HS-5 (cell line): ENCODE measurements at places on chromosomes 6 and 20.

DNA sequence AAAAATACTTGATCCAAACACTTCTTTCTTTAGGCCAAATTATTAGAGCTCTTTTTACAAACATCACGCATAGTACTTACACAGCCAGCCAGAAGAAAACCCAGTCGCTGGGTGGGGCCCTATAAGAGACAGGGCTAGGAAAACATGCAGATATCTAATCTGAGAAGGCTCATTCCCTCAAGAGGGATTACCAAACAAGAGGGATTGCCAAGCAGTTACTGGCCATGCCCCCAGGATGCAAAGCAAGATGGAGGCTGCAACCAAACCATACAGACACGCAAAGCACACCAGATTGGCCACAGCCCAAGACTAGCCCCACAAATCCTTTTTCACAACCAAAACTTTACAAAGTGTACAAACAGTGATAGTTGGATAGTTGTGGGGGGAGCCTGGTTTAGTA lies 1235.4 kb upstream of the GJE1 start:
- no peak for DNase-seq

GRCh38 chr20:40855269-40855668 lies 166.2 kb upstream of the MAFB start:
- DNase-seq = no peak

- DNase-seq = no peak
These were observed 395 bp downstream of the NELFE start for GRCh38 chr6:31958412-31958740.

- DNase-seq = no peak
These were observed 96.3 kb downstream of the LYRM2 start for GRCh38 chr6:89542081-89542857.

DNA sequence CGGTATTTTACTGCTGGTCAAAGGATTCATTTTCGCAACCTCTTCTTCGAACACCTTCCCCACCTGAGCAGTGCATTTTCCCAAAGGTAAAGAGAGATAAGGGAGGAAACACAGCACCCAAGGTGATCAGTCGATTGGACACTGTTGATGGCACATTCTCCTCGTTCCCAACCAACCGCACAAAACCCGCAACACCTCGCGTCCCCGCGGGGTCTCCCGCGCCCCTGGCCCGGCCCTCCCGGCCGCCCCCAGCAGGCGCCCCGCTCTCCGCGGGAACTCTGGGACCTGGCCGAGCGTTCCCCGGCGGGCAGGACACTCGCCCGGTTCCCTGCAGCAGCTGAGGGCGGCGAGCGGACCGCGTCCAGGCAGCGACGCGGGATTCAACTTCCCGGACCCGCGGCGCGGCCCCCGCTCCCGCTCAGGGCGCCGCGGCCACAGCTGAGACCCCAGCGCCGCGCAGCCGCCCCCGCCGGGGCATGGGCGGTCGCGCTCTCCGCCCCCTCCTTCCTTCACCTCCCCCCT lies 506 bp downstream of the RGS17 start:
- DNase-seq = no peak

DNA sequence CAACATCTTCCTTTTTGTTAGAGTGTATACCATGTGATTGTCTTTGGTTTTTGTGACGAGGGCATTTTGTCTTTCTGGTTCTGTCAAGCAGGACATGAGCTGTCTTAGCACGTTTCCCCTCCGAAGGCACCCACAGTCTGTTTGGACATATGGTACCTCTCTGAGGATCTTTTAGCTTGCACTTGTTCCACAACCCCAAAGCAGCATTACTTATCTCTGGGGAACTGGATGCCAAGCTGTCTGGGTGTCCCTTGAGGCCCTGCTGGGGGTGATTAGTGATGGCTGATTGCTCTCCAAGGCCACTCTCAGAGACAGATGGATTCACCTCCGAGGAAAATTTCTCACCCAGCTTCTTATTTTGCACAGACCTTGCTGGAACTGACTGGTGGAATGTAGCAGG lies 445.0 kb upstream of the CHD6 start:
- DNase-seq = no peak

DNA sequence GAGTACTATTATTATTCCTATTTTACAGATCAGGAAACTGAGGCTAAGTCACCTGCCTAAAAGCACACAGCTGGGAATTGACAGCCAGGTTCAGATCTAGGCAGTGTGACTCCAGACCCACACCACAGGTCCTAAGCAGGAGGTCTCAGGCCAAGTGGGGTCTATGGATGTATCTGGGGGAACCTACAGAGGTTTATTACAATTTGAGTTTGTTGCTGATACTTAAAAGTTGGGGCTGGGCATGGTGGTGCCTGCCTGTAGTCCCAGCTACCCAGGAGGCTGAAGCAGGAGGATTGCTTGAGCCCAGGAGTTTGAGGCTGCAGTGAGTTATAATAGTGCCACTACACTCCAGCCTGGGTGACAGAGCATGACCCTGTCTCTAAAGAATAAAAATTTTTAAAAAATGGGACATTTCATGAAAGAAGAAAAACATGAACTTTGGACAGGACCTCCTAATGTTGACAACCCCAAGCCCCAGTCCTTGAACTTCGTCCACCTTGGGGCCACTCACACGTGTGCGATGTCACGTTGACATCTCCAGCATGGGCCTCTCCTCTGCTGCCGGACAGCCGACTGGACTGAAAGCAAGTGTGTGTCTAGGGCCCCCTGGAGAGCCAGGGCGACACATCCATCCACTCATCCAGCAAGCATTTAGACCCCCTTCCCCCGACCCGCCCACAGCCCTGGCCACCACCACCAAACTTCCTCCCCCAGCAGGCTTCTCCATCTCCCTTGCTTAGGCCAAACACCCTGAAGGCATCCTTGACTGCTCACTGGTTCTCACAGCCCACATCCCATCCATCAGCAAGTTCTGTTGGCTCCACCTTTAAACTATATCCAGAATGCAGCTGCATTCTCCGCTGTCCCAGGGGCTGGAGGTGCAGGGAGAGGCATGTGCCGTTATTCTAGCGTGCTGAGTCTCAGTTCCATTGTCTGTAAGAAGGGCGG lies 40.0 kb downstream of the NOL4L start:
- DNase-seq = peak; percentile 4

DNA sequence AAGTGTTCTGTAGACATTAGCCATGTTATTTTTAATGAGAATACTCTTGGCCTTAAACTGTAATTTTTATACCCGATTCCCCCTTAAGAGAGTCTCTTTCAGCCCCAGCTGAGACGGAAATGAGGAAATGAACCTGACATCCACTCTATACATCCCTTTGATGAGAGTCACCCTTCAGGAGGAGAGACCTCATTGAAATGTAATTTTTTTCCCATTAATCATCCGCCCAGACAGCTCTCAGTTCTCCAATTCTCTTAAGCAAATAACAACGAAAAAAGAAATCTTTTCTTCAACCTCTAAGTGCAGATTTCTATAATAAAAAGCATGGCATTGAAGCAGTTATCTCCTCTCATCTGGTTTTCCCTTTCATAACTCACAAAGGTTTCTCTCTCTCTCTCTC lies 243.8 kb upstream of the PMEPA1 start:
- DNase-seq = peak; percentile 9

GRCh38 chr20:58472273-58473018 lies 42.8 kb downstream of the APCDD1L start:
- DNase-seq = no peak

- DNase-seq = no peak
These were observed 249.5 kb downstream of the ADGRG6 start for GRCh38 chr6:142551274-142551811.

DNA sequence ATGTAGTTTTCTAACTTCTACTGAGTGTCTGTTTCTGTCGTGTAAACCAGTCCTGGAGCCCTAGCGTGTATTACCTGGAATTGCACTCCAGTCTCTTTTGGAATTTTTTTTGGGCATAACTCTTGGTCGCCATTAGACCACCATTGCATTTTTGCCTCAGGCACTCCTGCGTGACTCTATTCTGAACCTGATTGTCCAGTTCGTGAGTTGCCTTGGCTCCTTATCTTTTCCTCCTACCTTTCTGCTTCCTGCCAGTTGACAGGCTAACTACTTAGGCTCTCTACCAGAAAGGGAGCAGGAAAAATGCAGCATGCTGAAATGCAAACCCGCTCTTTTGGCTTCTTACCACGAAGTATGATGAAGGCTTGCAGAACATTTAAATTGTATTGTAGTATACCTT lies 490.9 kb upstream of the SOX4 start:
- no peak for DNase-seq

DNA sequence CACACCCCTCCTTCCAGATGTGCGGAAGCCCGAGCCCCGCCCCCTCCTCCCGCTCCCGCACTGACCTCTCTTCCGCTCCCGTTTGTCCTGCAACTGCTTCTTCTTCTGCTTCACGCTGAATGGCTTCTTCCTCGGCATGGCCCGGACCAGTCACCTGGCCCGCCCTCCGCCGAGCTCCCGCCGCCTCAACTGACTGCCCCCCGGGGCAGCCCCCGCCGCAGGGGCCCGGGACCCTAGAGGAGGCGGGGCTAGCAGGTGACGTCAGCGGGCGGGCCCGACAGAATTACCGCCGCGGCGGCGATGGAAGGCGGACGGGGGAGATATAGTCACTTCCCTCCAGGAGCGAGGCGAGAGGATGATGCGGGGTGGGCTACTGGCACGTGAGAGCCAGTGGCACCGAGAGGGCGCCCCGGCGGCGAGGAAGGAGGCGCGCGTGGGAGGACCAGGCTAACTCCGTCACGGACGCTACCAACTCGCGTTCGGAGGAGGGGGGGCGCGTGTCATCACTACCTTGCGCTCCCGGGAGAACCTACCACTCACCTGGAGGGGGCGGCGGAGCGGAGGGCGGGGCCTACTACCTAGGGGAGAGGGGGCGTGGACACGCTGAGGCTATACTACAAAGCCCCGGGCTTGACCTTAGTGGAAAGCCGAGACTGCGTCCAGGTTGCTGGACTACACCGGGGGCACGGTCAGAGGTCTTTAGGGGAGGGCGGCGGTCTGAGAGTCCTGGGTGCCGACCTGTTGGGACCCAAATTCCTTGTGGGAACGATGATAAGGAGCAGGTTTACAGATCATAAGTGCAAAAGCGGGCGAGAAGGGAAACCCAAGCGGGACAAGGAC lies at the start of gene GNL1:
TSS of gene GNL1 (minus strand) at position 424 of the 840 bp plus-strand sequence. CDS start at position 138, 286 bp downstream.
- DNase-seq = peak; percentile 64

DNA sequence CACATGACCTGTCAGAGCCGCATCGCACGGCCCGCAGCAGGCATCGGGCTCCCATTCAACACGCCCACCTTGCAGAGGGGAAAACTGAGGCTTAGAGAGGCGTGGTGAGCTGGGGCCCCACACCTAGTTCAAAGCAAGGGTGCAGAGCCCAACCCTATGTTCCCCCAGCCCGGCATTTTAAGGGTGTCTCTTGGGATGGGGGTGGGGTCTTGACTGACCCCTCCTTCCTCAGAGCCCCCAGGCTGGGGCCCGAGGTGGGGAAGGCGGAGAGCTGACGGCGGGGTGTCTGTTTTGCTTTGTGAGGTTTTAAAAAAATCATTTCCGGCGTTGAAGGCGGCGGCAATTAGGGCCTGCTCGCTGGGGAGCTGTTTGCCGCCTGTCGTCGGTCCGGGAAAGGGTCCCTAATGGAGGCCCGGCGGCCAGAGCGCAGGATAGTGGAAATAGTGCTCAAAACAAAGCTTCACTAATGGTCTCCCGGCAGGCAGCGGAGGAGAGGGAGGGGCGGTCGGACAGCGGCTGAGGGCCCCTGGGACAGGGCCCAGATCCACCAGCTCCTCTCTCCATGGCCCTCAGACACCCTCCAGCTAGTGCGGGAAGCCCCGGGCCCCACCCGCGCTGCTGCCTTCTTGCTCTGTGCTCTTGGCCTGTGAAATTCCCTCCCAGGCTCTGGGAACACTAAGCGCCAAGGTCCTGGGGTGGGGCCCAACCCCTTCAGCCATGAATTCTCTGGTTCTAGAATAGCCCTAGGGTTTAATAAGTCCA lies 11.9 kb downstream of the VSTM2L start:
- DNase-seq = no peak

GRCh38 chr6:111952821-111953540 lies 79.7 kb upstream of the FYN start:
- no peak for DNase-seq

- DNase-seq = no peak
These were observed 3.8 kb downstream of the MTCL3 start for GRCh38 chr6:127515234-127515793.

DNA sequence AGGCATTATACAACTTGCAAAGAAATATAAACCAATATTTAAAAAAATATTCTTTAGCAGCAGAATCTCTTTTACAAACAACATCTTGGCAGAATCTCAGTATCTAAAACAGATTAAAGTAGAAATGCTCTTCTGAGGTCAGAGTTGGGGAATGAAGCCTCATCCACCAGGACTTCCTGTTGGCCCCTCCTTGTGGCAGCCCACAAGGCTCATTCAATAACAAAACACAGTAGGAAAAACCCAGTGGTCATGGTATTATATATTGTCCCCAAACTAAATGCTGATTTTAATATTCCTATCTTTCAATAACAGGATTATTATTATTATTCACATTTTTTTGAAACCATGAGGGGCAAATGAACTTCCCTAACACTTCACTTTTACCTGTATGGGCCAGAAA lies 368.6 kb downstream of the BTBD9 start:
- no peak for DNase-seq

- DNase-seq = no peak
These were observed 204.0 kb downstream of the PTPRK start for GRCh38 chr6:128316258-128316929.

- no peak for DNase-seq
These were observed 4.0 kb downstream of the SNX5 start for GRCh38 chr20:17964632-17965031.

- no peak for DNase-seq
These were observed 45.7 kb downstream of the HBS1L start for GRCh38 chr6:135008941-135009290.

- no peak for DNase-seq
These were observed 91.7 kb downstream of the RNF182 start for GRCh38 chr6:14016432-14016831.

DNA sequence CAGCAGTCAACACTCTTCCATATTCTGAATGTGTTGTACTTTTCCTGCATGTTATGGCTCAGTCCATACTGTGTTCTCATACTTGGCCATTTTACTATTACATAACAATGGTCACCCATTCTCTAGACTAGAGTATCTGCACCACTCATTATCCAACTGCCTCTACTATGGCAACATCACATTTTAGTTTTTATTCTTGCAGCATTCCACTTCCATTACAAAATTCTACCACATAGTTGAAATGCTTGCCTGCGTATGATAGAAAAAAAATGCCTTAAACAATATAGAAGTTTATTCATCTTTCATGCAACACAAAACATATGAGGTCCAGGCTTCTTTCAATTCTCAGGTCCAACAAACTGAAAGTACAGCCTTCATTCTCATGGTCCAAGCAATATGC lies 128.0 kb downstream of the TENT5A start:
- DNase-seq = no peak

GRCh38 chr6:1820714-1821113 lies 211.0 kb downstream of the FOXC1 start:
- no peak for DNase-seq

- no peak for DNase-seq
These were observed 1.2 kb upstream of the PHACTR3 start for GRCh38 chr20:59603176-59603575.

GRCh38 chr6:112245511-112246203 lies 8.7 kb downstream of the LAMA4 start:
- DNase-seq = no peak

DNA sequence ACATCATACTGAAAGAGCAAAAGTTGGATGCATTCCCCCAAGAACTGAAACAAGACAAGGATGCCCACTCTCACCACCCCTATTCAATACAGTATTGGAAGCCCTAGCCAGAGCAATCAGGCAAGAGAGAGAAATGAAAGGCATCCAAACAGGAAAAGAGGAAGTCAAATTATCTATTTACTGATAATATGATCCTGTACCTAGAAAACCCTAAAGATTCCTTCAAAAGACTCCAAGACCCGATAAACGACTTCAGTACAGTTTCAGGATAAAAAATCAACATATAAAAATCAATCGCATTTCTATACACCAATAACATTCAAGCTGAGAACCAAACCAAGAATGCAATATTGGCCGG lies 14.5 kb downstream of the CDK19 start:
- DNase-seq = no peak

GRCh38 chr6:134419716-134420115 lies 101.8 kb upstream of the SGK1 start:
- DNase-seq = no peak
